Thymus (tissue), 14 donors: ENCODE measurements at places on chromosomes 11 and 22.
A peak's percentile ranks its signal among the peaks of the same experiment; 100 is the strongest.

- no peak for DNase-seq
- no peak overlapping the region for H3K4me3 ChIP-seq
- H3K27me3 ChIP-seq = no peaks in the 10 kb centered on the region
- H3K36me3 ChIP-seq = no peaks in the 10 kb centered on the region
Observed at GRCh38 chr22:28903080-28903479, 19.7 kb downstream of the ZNRF3 start.

DNA sequence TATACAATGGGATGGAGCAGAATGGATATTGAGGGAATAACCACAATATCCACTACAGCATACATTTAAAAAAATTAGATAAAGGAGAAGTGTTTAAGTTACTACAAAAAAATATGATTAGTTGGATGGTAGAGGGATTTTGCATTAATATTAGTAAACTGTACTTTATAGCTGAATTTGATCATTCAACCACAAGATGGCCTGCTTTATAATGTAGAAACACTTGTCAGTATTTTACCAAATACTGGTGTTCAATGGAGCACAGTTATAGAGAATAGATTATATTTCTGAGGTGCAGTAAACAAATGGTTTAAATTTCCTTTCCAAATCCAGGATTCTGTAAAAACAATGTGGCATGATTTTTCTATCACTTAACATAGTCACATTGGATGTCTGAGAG, 818.8 kb upstream of the CHORDC1 start:
- H3K27ac ChIP-seq = no peak overlapping the region
- no peak overlapping the region for H3K4me3 ChIP-seq
- H3K4me1 ChIP-seq = no peaks in the 10 kb centered on the region
- H3K36me3 ChIP-seq = no peaks in the 10 kb centered on the region
- no peaks in the 10 kb centered on the region for H3K27me3 ChIP-seq

DNA sequence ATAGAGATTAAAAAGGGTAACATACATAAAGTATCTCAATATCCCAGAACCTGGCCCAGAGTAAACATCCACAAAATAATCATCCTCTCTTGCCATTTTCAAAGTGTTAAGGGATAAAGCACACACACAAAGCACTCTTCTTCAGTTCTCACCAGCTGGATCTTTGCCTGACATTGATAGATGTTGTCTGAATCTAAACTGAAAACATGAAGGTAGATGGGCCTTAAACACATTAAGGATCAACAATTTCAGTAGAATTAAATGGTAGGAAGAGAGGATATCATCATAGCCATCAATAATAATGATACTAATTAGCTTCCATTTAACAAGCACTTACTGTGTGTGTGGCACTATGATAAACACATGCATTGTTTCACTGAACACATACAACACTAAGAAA, 261.1 kb downstream of the OPCML start:
- H3K36me3 ChIP-seq = no peaks in the 10 kb centered on the region
- no peaks in the 10 kb centered on the region for H3K4me1 ChIP-seq
- no peak overlapping the region for H3K27ac ChIP-seq
- DNase-seq = no peak

DNA sequence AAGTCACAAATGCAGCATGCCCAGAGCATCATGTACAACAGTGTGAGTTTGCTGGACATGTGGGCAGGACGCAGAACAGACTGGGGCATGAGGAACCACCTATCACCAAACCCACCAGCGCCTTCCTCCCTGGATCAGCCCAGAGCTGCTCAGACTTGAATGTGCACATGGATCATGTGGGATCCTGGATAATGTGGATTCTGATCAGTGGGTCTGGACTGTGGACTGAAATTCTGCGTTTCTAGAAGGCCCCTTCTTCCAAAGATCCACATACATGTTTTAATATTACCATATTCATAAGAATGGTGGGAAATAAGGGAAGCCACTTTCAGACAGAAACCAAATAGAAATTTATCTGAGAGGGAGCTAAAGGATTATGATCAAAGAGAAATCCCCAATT, 85.6 kb upstream of the VPREB1 start:
- H3K27me3 ChIP-seq = no peaks in the 10 kb centered on the region
- no peak for DNase-seq
- peaks cover 3% of the 10 kb centered on the region for H3K4me1 ChIP-seq
- no peak overlapping the region for H3K27ac ChIP-seq
- no peak overlapping the region for H3K4me3 ChIP-seq

- DNase-seq = no peak
- H3K36me3 ChIP-seq = no peaks in the 10 kb centered on the region
- no peak overlapping the region for H3K27ac ChIP-seq
- peaks cover 6% of the 10 kb centered on the region for H3K4me1 ChIP-seq
- no peak overlapping the region for H3K4me3 ChIP-seq
- H3K27me3 ChIP-seq = no peaks in the 10 kb centered on the region
Observed at GRCh38 chr22:22394591-22394990, 114.0 kb downstream of the ZNF280B start.

DNA sequence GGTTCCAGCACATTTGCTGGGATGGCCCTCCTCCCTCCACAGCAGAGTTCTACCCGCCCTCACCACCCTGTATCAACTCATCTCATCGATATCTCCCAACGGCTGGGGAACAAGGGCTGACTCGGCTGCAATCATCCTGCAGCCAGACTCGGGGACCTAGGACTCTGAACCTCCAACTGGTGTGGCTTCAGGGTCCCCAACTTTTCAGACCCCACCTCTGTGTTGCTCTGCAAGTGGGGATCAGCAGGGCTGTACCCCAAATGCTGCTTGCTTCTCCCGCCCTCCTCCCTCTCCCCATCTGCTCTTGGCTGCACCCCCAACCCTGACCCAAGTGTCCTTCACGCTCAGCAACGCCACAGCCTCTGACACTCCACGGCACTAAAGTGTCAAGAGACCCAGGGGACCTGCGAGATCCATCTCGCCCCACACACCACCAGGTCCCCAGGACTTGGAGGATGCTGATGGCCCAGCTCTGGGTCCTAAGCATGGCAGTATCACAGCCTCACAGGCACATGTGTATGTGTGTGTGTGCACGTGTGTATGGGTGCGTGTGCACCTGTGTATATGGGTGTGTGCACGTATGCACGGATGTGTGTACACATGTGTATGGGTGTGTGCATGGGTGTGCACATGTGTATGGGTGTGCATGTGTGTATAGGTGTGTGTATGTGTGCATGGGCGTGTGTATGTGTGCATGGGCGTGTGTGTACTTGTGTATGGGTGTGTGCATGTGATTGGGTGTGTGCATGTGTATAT, 26.4 kb downstream of the KCNQ1 start:
- H3K36me3 ChIP-seq = no peaks in the 10 kb centered on the region
- no peak overlapping the region for H3K4me3 ChIP-seq
- no peak for DNase-seq
- no peak overlapping the region for H3K27ac ChIP-seq
- H3K4me1 ChIP-seq = peaks cover 19% of the 10 kb centered on the region

GRCh38 chr22:37368058-37368457, 59.2 kb downstream of the ELFN2 start:
- H3K36me3 ChIP-seq = no peaks in the 10 kb centered on the region
- no peak for DNase-seq
- H3K4me3 ChIP-seq = no peak overlapping the region
- H3K4me1 ChIP-seq = peaks cover 93% of the 10 kb centered on the region
- no peaks in the 10 kb centered on the region for H3K27me3 ChIP-seq
- H3K27ac ChIP-seq = peak overlapping the region; percentile 30

DNA sequence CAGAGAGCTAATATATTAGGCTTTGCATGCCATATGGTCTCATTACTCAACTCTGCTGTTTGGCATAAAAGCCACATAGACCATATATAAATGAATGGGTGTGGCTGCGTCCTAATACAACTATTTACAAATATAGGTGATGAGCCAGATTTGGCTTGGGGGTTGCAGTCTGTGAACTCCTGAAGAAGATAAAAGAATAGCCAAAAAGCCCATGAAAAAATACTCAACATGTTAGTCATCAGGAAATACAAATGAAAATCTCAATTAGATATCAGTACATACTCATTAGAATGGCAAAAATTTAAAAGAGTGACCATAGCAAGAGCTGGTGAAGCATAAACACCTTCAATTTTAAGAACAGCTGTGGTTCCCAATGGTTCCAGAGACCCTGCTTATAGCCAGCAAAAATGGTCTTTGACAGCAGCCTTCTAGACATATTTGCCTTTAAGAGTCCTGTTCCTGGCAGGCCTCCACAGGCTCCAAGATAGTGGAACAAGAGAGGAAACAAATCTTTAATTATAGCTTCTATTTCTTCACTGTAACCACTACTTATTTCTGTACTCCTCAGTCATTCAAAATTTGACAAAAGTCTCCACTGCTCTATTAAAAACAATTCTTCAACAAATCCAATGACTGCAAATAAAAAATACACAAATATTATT, 16.1 kb downstream of the C2CD3 start:
- DNase-seq = no peak
- H3K4me3 ChIP-seq = no peak overlapping the region
- peaks cover 8% of the 10 kb centered on the region for H3K36me3 ChIP-seq
- no peak overlapping the region for H3K27ac ChIP-seq
- H3K4me1 ChIP-seq = no peaks in the 10 kb centered on the region

GRCh38 chr11:68673991-68674390, 10.4 kb upstream of the GAL start:
- no peak for DNase-seq
- no peaks in the 10 kb centered on the region for H3K27me3 ChIP-seq
- H3K36me3 ChIP-seq = no peaks in the 10 kb centered on the region
- H3K4me3 ChIP-seq = no peak overlapping the region

- H3K27ac ChIP-seq = peak overlapping the region; percentile 18
- H3K36me3 ChIP-seq = no peaks in the 10 kb centered on the region
- H3K4me3 ChIP-seq = no peak overlapping the region
Observed at GRCh38 chr11:61694946-61695706, 14.9 kb downstream of the DAGLA start.

DNA sequence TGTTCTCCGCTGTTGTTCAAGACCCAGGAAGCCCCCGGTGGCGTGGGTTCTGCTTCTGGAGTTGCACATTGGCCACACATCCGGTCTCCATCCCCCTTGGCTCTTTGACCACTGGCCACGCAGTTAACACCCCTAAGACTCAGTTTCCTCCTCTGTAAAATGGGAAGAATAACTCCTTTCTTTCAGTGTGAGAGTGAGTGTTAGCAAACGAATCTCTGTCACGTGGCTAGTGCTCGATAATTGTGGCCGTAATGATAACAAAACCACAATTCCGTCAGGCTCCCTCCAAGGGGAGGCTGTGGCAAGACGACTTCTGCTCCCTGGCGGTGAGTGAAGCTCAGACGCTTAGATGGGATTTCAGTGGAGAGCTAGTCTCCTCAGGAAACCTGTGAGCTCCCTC, 315.2 kb upstream of the B3GAT1 start:
- no peak overlapping the region for H3K27ac ChIP-seq
- H3K4me3 ChIP-seq = no peak overlapping the region
- DNase-seq = no peak
- no peaks in the 10 kb centered on the region for H3K36me3 ChIP-seq
- no peaks in the 10 kb centered on the region for H3K27me3 ChIP-seq
- H3K4me1 ChIP-seq = no peaks in the 10 kb centered on the region

DNA sequence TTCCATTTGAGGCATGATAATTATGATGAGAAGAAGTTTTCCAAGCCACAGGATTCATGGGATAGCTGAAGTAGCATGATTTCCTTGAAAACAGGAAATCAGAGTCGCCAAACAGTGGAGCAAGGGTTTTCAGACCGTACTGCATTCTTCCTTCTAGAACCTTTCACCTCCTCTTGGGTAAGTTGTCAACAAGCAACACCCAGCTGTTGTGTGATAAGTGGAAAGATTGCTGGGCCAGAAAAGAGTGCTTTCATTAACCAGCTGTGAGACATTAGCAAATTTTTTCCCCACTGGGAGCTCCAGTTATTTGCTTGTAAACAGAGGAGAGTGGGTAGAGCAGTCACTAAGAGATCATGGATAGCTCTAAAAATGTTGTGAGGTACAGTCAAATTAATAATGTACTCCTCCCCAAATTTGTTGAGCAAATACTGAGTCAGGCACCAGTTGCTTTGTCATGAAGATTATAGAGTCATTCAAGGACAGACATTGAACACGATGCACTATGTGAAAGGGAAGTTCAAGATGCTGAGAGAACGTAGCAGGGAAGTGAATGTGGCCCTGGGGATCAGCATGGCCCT, 11.7 kb upstream of the MPEG1 start:
- no peaks in the 10 kb centered on the region for H3K27me3 ChIP-seq
- no peaks in the 10 kb centered on the region for H3K4me1 ChIP-seq
- no peaks in the 10 kb centered on the region for H3K36me3 ChIP-seq
- DNase-seq = no peak
- no peak overlapping the region for H3K4me3 ChIP-seq

GRCh38 chr11:60363542-60364470, 14.5 kb upstream of the MS4A7 start:
- no peaks in the 10 kb centered on the region for H3K36me3 ChIP-seq
- H3K27me3 ChIP-seq = no peaks in the 10 kb centered on the region
- H3K27ac ChIP-seq = no peak overlapping the region
- H3K4me1 ChIP-seq = no peaks in the 10 kb centered on the region

- DNase-seq = no peak
- no peaks in the 10 kb centered on the region for H3K27me3 ChIP-seq
- H3K27ac ChIP-seq = no peak overlapping the region
Observed at GRCh38 chr22:48692734-48693376, 1134.8 kb downstream of the BRD1 start.

- H3K27me3 ChIP-seq = no peaks in the 10 kb centered on the region
- H3K36me3 ChIP-seq = no peaks in the 10 kb centered on the region
- H3K4me3 ChIP-seq = no peak overlapping the region
Observed at GRCh38 chr22:22753526-22754267, 109.3 kb downstream of the GGTLC2 start.

- no peak overlapping the region for H3K4me3 ChIP-seq
- no peaks in the 10 kb centered on the region for H3K4me1 ChIP-seq
- DNase-seq = no peak
- no peaks in the 10 kb centered on the region for H3K36me3 ChIP-seq
- H3K27me3 ChIP-seq = no peaks in the 10 kb centered on the region
Observed at GRCh38 chr11:5275369-5276110, 5.8 kb upstream of the HBE1 start.

GRCh38 chr22:49790912-49791311, 36.8 kb downstream of the BRD1 start:
- DNase-seq = no peak
- H3K4me1 ChIP-seq = peaks cover 14% of the 10 kb centered on the region
- peaks cover 76% of the 10 kb centered on the region for H3K36me3 ChIP-seq
- H3K27ac ChIP-seq = no peak overlapping the region
- no peaks in the 10 kb centered on the region for H3K27me3 ChIP-seq

DNA sequence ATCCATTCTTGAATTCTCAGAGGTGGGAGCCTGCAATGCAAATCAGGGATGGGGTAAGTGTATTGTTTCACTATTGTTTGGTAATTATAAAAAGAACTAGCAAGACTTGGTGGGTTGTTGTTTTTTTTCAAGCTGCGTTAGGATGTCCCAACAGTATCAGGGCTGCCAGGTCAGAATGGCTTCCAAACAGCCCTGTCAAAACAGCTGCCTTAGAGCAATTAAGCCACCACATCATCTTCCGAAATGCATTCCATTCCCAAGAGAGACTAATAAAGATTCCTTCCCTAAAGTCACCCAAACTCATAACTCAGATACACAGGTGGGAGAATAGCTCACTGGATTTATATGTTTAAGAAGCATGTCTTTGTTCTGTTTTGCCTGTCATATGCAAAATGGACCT, 23.5 kb downstream of the BBOX1 start:
- H3K27ac ChIP-seq = no peak overlapping the region
- no peak for DNase-seq
- no peak overlapping the region for H3K4me3 ChIP-seq
- H3K27me3 ChIP-seq = no peaks in the 10 kb centered on the region
- no peaks in the 10 kb centered on the region for H3K36me3 ChIP-seq
- H3K4me1 ChIP-seq = no peaks in the 10 kb centered on the region
